ENCODE measurements at places on chromosomes 16 and 17. TPM values are rescaled to one million over a fixed set of nuclear protein-coding genes. Genes with fewer than 3 reads are reported as not detected.
A peak's percentile ranks its signal among the peaks of the same experiment; 100 is the strongest.

GRCh38 chr17:73800893-73801292 is 156.6 kb upstream of the SDK2 start:
- DNase-seq = no peak

DNA sequence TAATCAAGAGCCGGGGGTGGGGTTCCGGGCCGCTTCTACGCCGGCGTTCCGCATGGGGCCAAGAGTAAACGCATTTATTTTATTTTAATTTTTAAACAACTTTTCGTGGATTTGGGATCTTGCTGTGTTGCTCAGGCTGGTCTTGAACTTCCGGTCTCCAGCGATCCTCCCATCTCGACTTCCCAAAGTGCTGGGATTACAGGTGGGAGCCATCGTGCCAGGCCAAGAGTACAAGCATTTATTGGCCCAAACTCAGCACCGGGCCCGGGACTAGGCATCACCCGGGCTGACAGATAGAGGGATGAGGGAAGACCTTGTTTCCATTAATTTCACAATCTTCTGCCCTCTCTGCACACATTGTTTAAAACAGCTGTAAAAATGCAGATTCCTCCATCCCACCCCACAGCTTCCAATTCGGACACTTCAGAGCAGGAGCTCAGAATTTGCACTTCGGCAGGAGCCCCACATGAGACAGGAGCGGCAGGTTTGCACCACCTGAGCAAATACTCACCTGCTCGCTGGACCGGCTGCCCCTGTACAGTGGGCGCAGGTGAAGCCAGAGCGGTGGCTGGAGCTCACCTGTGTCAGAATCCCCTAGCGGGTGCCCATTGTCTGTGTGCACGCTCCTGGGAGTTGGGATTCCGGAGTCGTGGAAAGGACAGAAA is 663 bp upstream of the GINS2 start:
- no peak for DNase-seq

The TPSG1 gene
- total RNA-seq = not detected

GRCh38 chr17:49616601-49617131 is 41.0 kb downstream of the NXPH3 start:
- DNase-seq = no peak

The PDILT gene
- total RNA-seq = not detected

GRCh38 chr16:67186550-67186950 is 2.8 kb upstream of the MATCAP1 start:
- no peak for DNase-seq

The SCGB1C2 gene
- not detected for total RNA-seq

DNA sequence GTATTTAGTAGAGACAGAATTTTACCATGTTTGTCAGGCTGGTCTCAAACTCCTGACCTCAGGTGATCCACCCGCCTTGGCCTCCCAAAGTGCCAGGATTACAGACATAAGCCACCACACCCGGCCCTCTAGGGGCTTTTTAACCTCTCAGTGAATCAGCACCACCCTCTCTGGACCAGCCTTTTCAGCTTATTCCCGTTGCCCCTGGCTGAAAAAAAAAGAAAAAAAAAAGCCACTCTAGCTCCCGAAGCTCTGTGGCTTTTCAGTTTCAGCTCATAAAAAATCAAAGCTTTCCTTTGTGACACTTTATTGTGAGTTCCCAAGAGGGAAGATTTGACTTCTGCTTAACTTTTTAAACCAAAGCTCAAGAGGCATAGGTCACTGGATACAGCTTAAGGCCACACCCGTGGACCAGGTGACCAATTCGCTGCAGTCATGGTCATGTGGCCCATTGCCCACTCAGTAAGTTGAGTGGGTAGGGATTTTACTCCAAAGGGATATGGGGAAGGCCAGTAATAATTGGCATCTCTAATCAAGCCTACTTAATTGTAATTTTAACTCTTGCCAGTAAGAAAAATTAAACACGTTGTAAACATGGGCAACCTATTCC is 46.6 kb upstream of the MED13 start:
- DNase-seq = no peak

DNA sequence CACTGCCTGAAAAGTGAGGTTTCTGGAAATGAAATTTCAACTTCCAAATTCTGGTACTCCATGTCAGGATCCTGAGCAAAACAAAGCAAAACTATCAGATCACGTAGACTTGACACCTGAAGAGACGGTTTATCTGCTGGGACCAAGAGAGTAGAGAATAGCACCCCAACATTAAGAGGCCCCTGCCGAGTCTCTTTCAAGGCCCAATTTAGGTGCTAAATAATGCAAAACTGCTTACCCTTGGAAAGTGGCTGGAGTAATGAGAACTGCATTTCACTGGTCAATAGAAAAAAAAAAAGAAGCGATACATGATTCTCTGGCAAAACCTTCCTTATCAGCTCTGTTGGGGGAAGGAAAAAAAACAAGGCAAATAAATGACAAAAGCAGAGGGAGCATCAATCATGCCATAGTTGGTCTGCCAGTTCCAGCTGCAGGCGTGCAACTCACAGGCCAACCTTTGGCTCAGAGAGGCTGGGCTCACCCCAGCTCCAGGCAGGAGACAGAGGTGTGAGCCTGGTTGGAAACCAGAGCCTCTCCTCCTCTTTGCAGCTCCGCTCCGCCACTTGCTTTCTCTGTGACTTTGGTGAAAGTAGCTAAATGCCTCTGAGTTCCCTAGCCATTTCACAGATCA is 595.2 kb downstream of the TOX3 start:
- DNase-seq = no peak

DNA sequence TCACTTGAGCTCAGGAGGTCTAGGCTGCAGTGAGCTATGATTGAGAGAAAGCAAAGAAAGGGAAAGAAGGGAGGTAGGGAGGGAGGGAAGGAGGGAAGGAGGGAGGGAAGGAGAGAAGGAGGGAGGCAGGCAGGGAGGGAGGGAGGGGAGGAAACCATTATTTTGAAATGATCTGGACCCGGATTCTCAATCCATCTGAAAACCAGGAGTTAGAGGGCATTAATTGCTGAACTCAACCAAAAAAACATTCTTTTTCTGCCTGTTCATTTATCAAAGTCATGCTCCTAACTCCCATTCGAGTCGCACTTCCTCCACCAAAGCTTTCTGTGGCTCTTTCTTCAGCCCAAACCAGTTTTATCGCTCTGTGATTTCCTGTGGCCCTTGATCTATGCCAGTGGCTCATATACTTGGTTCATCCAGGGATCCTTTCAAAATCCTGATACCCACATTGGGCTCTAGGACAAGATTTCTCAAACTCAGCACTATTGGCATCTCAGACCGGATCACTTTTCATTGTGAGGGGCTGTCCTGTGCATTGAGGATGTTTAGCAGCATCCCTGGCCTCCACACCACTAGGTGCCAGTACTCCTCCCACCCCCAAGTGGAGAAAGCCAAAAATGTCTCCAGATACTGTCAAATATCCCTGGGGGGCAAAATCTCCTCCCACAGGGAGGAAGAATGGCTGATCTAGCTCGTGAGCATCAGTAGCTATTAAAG is 38.2 kb downstream of the CMTM4 start:
- no peak for DNase-seq

The PLK1 gene
- 10.9 TPM for total RNA-seq

The SLC16A13 gene
- 1.3 TPM for total RNA-seq

- DNase-seq = peak; percentile 72
These were observed 512 bp downstream of the AKAP1 start for GRCh38 chr17:57085448-57086068.

GRCh38 chr17:59311051-59311468 is 20.4 kb upstream of the YPEL2 start:
- DNase-seq = peak; percentile 80

GRCh38 chr16:81497690-81498089 is 53.1 kb downstream of the CMIP start:
- peak; percentile 72 for DNase-seq

GRCh38 chr16:69848637-69849545 is 86.8 kb downstream of the WWP2 start:
- DNase-seq = peak; percentile 95
